ENCODE measurements at places on chromosomes 7 and 10.

DNA sequence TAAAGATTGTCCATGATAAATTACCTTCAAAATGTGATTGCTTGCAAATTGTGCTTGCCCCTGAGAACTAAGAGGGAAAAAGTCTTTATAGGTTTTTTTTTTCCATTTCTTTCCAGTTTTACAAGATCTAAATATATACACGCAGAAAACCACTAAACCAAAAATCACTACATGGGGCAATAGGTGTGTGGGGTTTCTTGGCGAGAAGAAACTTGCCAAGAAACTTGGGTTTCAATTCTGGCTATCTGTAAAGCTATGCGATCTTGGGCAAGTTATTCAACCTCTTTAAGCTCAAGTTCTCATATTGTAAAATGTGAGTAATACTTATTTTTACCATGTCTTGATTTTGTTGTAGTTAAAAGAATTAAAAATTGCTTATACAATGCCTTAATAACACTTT lies 17.0 kb downstream of the CUBN start:
- DNase-seq = no peak

GRCh38 chr7:135365721-135366120 lies 132.1 kb downstream of the STRA8 start:
- DNase-seq = no peak

GRCh38 chr10:33093362-33093761 lies 135.3 kb upstream of the ITGB1 start:
- DNase-seq = no peak

DNA sequence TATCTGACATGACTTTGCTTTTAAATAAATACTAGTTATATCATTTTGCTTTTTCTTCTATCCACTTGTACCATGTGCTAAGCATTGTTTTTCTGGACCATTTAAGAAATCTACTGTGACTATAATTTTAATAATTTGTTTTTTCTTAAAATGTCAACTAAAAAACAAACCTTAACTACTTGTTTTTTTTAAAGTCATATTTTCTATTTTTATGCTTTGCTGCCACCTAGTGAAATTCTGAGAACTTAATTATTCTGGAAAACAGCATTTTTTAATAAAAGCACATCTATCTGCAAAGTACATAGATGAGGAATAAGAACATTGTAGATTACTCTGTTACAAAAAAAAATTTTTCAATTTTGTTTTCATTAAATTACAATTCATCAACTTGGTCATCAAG lies 47.4 kb downstream of the ORC5 start:
- no peak for DNase-seq

- DNase-seq = no peak
Measured at GRCh38 chr7:1567896-1568510, 1.8 kb downstream of the PSMG3 start.

DNA sequence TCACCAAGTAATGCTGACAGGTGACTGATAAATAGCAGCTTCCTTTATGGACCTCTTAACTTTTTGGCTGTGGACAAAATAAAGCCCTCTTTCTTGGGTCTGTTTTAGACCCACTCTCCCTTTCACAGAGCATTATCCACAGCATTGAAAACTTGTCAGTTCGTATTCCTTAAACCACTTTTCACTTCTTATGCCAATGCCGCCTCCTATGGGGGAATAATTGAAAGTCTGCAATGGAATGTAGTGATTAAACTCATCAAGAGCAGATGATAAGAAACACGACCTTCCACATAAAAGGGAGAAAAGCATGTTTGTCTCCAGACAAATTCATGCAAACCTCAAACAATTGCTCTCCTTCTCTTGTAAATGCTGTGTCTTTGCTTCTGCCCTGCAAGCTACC lies 153.4 kb downstream of the SORCS1 start:
- no peak for DNase-seq

DNA sequence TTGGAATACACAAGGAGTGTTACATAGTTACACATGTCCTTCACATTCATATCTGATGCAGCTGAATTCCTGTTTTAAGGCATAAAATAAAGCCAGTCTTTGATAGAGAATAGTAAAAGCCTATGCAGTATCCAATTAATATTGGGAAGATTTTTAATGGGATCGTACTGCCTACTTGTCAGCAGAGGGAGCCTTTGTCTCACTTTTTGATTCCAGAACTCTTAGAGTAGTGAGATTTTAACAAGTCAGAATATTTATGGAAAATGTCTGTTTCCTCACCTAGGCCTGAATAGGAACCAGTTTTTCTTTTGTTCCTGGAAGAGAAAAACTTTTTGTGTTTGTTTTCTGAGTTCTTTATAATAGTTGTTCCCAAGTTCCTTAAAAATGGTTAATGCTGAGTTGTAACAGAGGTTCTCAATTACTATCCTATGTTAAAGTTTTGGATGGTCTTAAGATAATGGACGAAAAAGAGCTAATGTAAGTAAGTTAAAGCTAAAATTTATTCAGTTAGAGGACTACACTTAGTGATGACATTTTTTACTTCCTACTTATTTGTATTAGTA lies 114.0 kb downstream of the BBS9 start:
- DNase-seq = no peak

DNA sequence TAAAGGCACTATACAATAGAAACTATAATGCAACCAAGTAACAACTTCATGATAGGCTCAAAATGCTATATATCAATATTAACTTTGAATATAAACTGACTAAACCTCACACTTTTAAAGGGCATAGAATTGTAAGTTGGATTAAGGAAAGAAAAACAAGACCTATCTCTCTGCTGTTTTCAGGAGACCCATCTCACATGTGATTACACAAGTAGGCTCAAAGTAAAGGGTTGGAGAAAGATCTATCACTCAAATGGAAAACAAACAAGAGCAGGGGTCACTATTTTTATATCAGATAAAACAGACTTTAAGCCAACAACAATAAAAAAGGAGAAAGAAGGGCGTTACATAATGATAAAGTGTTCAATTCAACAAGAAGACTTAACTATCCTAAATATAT lies 155.5 kb downstream of the CDK14 start:
- no peak for DNase-seq

DNA sequence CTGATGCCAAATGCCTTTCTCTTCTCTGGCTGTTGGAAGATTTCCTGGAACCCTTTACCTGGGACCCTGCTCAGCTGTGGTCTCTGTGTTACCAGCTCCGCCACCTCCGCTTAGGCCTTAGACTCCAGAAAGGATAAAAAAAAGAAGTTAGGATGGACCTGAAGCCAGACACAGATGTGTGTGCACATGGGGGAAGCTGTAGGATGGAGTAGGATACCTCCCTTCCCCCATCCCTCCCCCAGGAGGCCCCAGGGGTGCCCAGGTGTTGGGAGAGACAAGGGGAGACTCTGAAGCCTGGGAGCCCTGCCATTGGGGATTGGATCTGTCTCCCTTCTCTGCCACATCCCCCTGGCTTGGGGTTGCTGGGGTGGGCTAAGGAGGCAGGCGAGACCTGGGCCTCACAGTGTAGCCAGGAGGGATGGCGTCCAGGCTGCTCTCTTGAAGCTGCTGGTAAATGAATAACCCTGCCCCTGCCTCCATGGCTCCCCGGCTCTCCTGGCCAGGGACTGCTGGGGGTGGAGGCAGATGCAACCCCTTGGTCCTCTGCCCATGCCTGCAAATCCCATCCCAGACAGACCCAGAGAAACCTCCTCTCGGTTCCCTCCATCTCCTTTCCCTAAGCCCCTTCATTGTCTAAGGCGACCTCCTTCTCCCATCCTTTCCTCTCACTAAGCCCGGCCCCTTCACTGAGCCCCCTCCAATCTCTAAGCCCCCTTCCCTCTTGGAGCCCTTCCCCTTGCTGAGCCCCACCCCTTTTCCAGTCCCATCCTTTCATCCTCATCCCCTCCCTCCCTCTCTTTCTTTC lies 8.0 kb downstream of the CLDN3 start:
- DNase-seq = no peak

GRCh38 chr10:7507887-7508726 lies 97.3 kb upstream of the SFMBT2 start:
- no peak for DNase-seq

DNA sequence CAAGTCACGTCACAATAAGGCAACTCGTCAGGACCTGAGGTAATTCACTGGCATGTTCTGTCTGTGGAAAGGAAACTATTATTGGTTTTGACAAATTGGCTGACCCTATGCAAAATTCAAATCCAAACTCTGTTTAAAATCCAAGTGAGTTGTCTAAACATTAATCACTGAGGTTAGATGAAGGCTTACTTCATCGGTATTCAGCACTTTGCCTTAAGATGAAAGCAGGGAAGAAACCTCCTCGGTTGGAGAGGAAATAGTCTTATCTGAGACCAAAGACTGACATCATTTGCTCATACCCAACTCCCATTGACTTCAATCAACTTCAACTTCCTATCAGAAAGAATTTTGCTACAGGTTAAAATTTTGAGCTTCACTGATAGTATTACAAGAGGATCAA lies 355.1 kb upstream of the MBL2 start:
- no peak for DNase-seq

GRCh38 chr10:107098326-107098725 lies 66.2 kb downstream of the SORCS1 start:
- DNase-seq = no peak

DNA sequence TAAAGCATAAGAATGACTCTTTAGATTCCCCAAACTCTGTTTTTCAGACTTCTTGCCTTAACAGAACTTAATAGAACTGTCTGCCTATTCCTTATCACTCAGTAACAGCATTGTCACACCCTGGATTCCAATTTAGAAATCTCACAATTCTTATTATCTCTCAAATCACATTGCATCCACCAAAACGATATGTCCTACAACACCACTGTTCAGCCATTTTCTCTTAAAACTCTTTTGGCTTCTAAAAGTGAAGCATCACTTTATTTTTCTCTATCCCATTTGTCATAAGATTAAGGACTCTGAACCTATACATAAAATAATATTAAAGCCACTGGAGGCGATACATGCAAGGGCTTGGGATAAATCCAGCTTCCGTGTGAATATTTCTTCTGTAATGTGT lies 1.2 kb upstream of the CPED1 start:
- DNase-seq = no peak

- DNase-seq = no peak
Measured at GRCh38 chr10:75544993-75545706, 113.7 kb downstream of the LRMDA start.

DNA sequence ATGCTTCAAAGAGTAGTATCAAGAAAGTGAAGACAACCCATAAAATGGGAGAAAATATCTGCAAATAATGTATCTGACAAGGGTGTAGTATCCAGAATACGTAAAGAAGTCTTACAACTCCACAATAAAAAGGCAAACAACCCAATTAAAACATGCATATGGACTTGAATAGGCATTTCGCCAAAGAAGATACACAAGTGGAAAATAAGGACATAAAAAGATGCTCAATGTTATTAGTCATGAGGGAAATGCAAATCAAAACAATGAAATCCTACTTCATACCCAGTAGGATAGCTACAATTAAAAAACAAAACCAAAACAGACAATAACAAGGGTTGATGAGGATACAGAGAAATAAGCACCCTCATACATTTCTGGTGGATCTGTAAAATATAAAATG lies 79.2 kb downstream of the NUDCD3 start:
- no peak for DNase-seq

DNA sequence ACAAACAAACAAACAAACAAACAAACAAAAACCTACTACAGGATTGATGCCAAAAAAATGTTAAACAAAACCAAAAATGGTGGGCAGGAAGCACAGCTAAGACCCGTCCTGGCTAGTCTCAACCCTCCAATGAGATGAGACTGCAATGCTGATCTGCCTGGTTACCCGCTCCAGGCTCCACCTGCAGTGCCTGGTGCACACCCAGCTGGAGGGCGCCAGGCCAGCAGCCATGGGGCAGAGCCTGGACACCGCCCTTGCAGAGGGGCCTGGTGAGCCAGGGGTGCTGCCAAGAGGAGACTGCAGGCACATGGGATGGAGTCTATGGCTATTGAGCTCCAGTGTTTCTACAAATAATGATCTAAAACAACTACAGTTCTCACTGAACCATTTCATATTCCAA lies 107.0 kb downstream of the LARP4B start:
- DNase-seq = no peak

DNA sequence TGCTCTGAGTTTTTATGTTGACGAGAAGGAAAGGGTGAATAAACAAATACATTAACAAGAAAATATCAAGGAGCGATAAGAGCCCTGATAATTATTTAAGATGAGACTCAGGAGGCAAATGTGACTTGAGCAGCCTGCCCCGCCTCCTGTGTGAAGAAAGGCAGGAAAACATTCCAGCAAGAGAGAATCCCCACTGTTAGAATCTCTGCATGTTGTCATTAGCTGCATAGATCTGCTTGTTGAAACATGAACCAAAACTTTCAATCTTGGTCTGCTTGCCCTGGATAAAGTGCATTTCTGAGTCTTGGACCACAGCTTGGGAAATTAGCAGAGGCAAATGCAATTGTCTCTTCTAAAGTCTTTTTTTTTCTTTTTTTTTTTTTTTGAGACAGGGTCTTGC lies 120.0 kb downstream of the DPP6 start:
- DNase-seq = no peak

GRCh38 chr7:55970978-55971377 lies 6.6 kb downstream of the NIPSNAP2 start:
- DNase-seq = no peak

GRCh38 chr10:125153703-125154490 lies 6.5 kb downstream of the CTBP2 start:
- DNase-seq = no peak

DNA sequence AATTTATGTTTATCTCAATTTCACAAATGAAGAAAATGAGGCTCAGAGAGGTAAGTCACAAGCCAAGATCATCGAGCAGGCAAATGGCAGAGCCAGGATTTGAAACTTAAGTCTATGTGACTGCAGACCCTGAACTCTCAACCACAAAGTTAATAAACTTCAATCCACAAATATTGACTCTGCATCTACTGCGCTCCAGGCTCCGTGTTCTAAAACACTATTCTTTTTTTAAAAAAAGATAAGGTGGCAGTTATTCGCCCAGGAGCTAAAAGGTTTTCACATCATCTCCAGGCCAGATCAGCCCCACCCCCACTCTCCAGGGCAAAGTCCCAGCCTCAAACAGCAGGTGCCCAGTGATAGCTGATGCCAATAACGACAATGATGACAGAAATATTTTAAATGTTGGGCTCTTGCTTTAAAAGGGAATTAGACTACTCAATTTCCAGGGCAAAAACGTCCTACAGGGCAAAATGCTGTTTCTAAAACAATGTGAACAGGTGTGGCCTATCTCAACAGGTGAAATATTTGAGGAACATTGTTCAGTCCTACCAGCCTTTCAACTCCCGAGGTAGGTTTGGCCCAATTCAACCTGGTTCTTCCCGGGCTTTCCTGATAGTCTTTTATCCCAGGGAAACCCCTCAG lies 85.2 kb downstream of the SORBS1 start:
- DNase-seq = no peak

- DNase-seq = no peak
Measured at GRCh38 chr10:6464862-6465430, 115.1 kb downstream of the PRKCQ start.

GRCh38 chr7:73706126-73707044 lies 13.1 kb downstream of the STX1A start:
- DNase-seq = no peak

GRCh38 chr7:107563081-107563774 lies 492 bp downstream of the COG5 start:
- DNase-seq = peak; percentile 38

GRCh38 chr10:127886371-127887051 lies 6.2 kb downstream of the CLRN3 start:
- no peak for DNase-seq

GRCh38 chr7:25716421-25716820 lies 435.6 kb upstream of the NFE2L3 start:
- no peak for DNase-seq

- DNase-seq = no peak
Measured at GRCh38 chr10:110629680-110630191, 14.4 kb upstream of the RBM20 start.

All from omental fat pad (tissue), 4 donors.